Central memory CD8-positive, alpha-beta T cell (primary cell): ENCODE measurements at places on chromosomes 5 and 9.

GRCh38 chr5:177359860-177360259, 2.1 kb downstream of the RGS14 start:
- no peak for DNase-seq

GRCh38 chr5:52771343-52772039, 16.2 kb upstream of the ITGA1 start:
- no peak for DNase-seq

- no peak for DNase-seq
Observed at GRCh38 chr9:38213631-38214299, 144.7 kb upstream of the SHB start.

DNA sequence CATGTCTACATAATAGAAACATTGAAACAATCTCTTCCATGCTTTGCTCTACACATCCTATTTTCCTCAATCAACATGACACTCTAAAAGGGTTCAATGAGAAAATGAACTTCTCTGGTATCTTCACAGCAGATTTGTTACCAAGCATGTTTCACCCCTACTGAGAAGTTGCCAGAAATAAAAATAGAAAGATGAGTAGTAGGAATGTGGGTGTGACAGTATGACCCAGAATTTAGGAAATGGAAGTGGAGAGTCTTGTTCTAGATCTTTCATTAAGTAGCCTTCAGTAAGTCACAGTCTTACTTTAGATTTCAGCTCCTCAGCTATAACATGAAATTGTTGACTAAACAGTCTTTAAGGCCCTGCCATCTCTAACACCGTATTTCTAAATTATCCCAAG, 581.8 kb downstream of the EFNA5 start:
- no peak for DNase-seq

GRCh38 chr5:130109152-130109551, 204.9 kb downstream of the CHSY3 start:
- no peak for DNase-seq

DNA sequence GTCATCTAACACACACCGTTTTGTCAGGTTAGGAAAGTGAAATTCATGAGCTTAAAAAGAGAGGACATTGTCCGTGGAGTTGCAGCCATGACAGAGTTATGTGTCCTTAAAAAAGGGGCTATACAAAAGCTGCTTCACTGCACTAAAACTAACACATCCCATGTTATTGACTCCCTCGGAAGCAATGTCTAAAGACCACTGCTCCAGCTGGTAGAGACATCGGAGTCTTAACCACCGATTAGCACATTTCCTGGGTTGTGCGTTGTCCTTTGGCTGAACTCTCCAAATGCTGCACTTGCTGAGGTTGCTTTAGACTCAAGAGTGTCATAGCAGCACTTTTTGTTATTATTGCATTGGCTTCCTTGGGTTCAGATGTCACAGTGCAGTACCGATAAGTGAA, 128.3 kb upstream of the C9orf72 start:
- no peak for DNase-seq

GRCh38 chr5:146718609-146719008, 159.9 kb downstream of the PPP2R2B start:
- no peak for DNase-seq

- no peak for DNase-seq
Observed at GRCh38 chr5:108238936-108239887, 142.7 kb downstream of the FBXL17 start.

DNA sequence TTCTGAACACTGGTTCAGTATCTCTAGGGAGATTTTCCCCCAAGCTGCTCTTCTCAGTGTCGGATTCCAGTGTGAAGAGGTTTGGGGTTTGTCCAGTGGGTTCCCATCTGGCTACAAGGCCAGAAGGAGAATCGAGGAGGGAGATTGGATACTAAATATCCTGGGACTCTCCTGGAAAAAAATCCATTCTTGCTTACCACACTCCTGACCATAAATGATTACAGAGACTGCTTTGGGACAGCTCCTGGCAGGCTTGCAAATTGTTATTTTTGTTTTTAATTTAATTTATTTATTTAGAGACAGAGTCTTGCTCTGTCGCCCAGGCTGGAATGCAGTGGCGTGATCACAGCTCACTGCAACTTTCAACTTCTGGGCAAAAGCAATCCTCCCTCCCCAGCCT, 4.7 kb upstream of the SUSD1 start:
- DNase-seq = no peak

GRCh38 chr5:133867851-133868545, 100.4 kb downstream of the C5orf15 start:
- no peak for DNase-seq

GRCh38 chr9:16974436-16974835, 104.0 kb upstream of the BNC2 start:
- no peak for DNase-seq
